Activated CD4-positive, alpha-beta T cell treated with anti-CD3 and anti-CD28 coated beads, Interleukin-2, amount 10 ng/mL, durations not matched to agents 24 days and 14 days (primary cell): ENCODE measurements at places on chromosomes 5 and 9. TPM values are rescaled to one million over a fixed set of nuclear protein-coding genes. Genes with fewer than 3 reads are reported as not detected.
A peak's percentile ranks its signal among the peaks of the same experiment; 100 is the strongest.

DNA sequence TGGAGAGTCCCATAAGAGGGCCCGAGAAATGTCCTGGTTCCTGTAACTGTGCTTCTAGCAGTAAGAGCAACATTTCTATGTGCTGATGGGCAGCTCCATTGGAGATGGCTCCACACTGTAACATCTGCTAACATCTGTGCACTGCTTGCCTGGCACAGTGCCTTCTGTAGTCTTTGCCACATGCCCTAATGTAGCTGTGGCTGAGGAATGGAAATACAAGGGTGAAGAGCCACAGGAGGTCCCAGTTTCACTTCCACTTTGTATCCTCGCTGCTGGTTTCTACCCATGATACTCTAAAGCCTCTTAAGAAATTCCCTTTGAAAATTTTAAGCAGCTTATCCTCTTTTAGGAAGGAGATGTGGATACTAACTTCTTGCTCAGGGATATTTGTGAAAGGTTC, 97.4 kb downstream of the HOMER1 start:
- no peak overlapping the region for H3K27ac ChIP-seq
- peak overlapping the region; percentile 17 for H3K4me3 ChIP-seq
- no peak for DNase-seq
- no peaks in the 10 kb centered on the region for H3K4me1 ChIP-seq
- no peaks in the 10 kb centered on the region for H3K27me3 ChIP-seq

- no peaks in the 10 kb centered on the region for H3K36me3 ChIP-seq
- no peaks in the 10 kb centered on the region for H3K27me3 ChIP-seq
- H3K4me1 ChIP-seq, result no peaks in the 10 kb centered on the region
- H3K4me3 ChIP-seq, result no peak overlapping the region
- no peak overlapping the region for H3K27ac ChIP-seq
Observed at GRCh38 chr9:3028535-3028934, 184.6 kb upstream of the PUM3 start.

- no peak overlapping the region for H3K27ac ChIP-seq
- no peak overlapping the region for H3K4me3 ChIP-seq
- no peaks in the 10 kb centered on the region for H3K27me3 ChIP-seq
- no peak for DNase-seq
- peaks cover 2% of the 10 kb centered on the region for H3K36me3 ChIP-seq
Observed at GRCh38 chr9:98218562-98219363, 26.3 kb upstream of the CORO2A start.

The IL5 gene
- 7.0 and 7.1 TPM in 2 replicates for total RNA-seq

The SPINK4 gene
- total RNA-seq, result not detected in 2 replicates

The CD74 gene
- total RNA-seq, result 322 and 325 TPM in 2 replicates
